NCI-H1105 (cell line): ENCODE measurements at places on chromosomes 3 and 15.

DNA sequence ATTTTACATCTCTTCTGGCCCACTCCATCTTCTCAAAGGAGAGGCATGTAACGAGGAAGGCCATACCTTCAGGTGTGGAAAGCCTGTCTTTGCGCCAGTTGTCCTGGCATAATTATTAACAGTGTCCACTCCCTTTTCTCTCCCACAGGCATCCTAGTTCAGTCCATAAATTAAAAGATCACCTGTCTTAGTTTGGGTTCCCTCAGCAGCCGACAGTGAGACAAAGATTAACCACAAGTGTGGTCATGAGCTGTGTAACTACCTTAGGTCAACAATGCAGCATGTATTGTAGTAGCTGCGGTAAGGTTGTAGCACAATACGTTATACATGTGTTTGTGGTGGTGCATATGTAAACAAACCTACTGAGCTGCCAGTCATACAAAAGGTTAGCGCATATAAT, 103.3 kb upstream of the GALNT15 start:
- DNase-seq, result no peak

DNA sequence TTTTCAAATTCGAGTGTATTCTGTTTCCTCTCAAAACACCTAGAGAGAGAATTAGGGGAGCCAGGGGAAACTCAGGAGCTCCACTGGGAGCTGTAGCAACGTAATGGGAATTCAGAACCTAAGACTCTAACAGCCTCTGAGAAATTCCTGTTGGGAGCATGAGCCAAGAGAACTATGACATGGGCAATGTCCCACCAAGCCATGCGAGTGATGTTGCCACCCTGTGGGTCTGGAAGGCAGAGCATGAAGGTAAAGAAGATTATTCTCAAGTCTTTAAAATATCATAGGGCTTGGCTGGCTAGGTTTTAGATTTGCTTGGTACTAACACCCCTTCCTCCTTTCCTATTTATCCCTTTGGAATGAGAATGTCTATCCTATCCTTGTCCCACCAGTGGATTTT, 392.6 kb upstream of the ADAMTS9 start:
- no peak for DNase-seq

DNA sequence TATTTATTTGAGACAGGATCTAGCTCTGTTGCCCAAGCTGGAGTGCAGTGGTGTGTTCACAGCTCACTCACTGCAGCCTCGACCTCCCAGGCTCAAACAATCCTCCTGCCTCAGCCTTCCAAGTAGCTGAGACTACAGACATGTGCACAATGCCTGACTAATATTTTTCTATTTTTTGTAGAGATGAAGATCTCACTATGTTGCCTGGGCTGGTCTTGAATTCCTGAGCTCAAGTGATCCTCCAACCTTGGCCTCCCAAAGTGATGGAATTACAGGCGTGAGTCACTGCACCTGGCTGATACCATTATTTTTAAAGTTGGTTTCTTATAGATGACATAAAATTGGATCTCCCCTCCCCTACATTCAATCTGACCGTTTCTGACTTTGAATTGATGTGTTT, 139.5 kb upstream of the RGMA start:
- DNase-seq, result no peak

- no peak for DNase-seq
These were observed 57.5 kb upstream of the EPHB1 start for GRCh38 chr3:134737516-134737915.

- no peak for DNase-seq
These were observed 128.2 kb upstream of the OSTN start for GRCh38 chr3:191070762-191071403.

- no peak for DNase-seq
These were observed 137.3 kb upstream of the UBE2E1 start for GRCh38 chr3:23668430-23668904.

- DNase-seq, result no peak
These were observed 31.5 kb downstream of the SPTSSB start for GRCh38 chr3:161339517-161340500.

DNA sequence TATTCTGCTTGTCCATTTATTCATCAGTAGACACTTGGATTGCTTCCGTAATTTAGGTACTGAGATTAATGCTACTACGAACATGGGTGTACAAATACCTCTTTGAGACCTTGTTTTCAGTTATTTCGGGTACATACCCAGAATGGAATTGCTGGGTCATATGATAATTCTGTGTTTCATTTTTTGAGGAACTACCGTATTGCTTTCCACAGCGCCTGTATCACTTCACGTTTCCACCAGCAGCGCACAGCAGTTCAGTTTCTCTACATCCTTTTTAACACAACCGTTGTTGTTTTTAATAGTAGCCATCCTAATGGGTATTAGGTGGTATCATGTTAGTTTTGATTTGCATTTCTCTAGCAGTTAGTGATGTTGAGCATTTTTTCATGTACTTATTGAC, 9.5 kb downstream of the PAK2 start:
- no peak for DNase-seq

- DNase-seq, result no peak
These were observed 46.0 kb downstream of the NSMCE3 start for GRCh38 chr15:29223640-29224039.

DNA sequence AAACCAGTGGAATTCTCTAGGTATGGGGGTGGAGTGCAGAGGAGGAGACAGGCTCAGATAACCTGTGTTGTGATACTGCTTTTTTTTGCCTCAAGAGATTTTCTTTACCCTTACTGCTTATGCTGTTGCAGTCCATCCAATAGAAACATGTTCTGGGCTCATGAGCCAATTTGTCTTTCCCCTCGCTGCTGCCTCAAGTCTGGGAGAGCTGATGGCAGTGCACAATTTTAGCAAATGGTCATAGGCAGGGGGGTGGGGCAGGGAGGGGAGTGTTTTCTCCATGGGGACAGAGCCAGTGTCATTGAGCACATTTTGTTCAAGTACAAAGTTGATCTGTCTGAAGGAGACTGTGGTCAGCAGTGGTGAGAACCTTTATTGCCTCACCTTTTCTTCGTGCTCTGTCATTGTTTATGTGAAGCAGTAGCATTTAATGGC, 134.9 kb downstream of the MBNL1 start:
- no peak for DNase-seq

DNA sequence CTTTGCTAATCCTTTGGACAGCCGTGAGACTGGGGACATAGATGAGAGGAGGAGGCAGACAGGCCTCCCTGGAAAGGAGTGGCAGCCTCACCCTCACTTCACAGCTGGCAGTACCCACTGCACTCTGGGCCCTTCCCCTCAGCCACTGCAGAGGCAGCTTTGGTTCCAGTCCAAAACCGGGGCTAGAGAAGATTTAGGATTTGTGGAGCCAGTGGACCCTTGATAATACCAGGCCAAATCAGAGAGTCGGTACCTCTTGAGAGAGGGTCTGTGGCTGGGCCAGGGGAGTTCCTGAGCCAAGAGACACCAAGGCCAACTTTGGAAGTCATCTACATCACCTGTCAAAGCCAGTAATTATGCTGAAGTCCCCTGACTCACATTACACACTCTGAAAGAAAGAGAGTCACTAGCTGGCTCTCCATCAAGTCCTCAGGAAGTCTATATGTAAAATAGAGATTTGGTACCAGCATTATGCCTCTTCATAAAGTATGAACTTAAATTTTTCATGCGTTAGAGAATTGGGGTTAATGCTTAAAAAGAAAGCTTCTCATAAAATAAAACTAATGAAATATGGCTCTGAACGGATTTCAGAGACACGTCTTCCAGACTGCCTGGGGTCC, 244.1 kb upstream of the SEMA6D start:
- no peak for DNase-seq

- peak; percentile 4 for DNase-seq
These were observed 58.7 kb upstream of the MEF2A start for GRCh38 chr15:99507016-99507503.

GRCh38 chr15:65027593-65027992, 1.8 kb downstream of the MTFMT start:
- no peak for DNase-seq

DNA sequence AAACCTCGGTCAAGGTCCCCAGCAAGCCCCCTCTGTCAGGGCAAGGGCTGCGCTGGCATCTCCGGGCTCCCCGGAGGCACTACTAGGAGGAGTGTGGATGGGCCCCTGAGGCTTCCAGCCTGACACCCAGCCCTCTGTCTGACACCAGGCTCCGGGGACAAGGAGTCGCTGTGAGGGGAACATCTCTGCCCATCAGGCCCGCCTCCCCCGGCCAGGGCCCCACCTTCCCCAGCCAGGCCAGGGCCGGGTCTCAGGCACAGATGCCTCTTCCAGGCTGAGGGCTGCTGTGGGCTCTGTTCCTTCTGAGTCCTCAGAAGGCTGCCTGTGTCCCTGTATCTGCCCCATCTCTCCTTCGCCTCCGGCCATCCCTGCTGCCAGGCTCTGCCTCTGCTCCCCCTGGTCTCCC, 15.8 kb downstream of the CSPG4 start:
- no peak for DNase-seq

GRCh38 chr15:34496207-34496995, 58.8 kb upstream of the GOLGA8A start:
- no peak for DNase-seq

GRCh38 chr3:124118397-124118796, 126.5 kb upstream of the ROPN1 start:
- DNase-seq, result no peak

DNA sequence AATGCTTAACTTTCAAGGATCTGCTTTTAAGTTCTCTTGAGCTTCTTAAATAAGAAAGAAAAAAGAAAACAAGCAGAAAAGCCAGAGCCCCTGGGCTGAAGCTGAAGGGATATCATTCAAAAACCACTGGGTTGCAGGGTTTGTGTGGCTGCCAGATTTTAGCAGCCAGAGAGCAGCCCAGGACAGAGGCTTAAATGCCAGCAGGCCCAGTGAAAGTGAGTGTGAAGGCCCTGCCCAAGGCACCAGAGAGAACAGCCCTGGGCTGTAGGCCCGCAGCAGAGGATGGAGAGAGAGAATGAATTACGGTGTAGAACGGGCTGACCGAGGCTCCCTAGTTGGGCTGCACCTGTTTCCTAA, 106.3 kb upstream of the BOC start:
- no peak for DNase-seq

DNA sequence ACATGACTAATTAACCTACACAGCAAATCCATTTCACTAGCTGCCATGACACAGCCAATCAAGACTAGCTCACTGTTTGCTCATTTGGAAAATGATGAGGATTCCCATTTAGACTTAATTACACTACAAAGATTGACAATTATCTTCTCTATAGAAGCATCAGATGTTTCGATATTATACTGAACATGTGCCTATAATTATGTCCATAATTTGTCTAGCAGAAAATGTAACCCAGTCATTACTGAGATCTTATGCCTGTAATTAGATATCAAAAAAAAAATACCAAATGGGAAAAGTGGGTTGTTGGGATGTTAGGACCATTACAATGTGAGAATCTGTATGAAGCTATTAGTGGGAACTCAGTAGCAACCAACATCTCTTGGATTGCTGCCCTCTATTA, 344.2 kb upstream of the MCTP2 start:
- DNase-seq, result peak; percentile 90

GRCh38 chr3:150036780-150037179, 66.1 kb upstream of the PFN2 start:
- no peak for DNase-seq

- no peak for DNase-seq
These were observed 9.3 kb downstream of the RFTN1 start for GRCh38 chr3:16504242-16504641.

DNA sequence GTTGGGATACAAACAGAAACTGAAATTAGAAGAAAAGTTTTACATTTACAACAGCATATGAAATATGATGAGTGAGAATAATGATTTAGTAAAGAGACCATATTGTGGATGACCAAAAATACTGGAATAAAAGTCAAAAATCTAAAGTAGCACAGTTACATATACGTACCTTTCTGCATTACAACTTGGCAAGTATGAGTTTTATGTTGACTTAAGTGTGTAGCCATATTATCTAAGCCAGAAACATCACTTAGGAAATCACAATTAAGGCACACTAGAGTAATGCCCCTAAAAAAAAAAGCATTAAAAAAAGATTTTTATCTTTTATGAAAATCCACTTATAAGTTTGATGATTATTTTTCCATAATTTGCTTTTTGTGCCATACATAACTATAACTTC, 79.1 kb downstream of the ZNF280D start:
- no peak for DNase-seq

- no peak for DNase-seq
These were observed 3.6 kb downstream of the OXSR1 start for GRCh38 chr3:38169027-38169317.

DNA sequence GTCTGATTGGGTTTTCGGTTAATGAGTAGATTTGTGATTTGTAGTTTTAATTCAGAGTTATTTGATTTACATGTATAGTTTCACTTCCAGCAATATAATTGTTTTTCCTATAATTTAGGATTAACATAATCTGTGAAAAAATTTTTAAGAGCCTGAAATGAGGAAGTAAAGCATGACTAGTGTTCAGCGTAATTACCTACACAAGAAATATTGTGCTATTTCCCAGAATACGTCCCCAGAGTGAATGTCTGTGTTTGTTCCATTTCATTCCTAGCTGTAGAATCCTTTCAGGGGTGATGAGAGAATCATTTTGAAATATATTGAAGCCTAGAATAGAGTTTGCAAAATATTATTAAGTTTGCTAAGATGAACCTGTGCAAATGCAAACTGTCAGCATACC, 247.1 kb downstream of the BBX start:
- no peak for DNase-seq

- no peak for DNase-seq
These were observed 20.6 kb upstream of the SMAD6 start for GRCh38 chr15:66681395-66681794.

DNA sequence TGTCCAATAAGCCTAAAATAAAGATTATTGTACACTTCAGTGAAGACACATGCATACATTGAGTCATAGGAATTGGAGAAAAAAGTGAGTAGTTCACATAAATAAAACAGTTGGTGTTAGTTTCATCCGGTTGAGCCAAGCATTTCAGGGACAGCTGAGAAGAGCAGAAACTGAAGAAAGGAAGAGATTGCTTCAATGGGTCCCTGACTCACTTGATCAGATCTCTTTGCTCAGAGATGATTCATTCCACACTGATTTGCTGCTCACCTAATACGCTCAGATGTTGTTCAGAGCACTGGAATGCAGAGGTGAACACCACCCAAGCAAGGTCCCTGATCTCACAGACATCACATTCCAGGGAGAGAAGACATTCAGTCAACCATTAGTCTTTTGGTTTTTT, 93.7 kb downstream of the RAD18 start:
- no peak for DNase-seq

DNA sequence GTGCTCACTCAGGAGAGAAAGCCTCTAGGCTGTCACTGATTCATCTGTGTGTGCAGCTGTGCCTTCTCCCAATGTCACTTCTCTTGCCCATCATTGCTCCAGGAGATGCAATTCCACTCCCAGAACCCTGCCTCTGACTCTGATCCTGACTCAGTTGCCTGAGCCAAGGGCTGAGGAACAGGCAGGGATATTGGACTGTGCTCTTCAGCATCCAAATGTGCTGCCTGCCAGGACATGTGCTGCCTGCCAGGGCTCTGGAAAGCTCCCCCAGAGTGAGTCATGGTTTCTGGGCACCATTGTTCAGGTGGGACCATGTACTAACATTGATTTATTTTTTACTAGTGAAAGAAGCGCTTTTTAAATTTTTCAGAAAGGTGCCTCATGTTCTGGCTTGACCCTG, 71.0 kb downstream of the TRIM42 start:
- DNase-seq, result no peak

- DNase-seq, result no peak
These were observed 5.1 kb downstream of the DPH6 start for GRCh38 chr15:35540885-35541284.

- no peak for DNase-seq
These were observed 357.5 kb downstream of the CHST2 start for GRCh38 chr3:143476965-143477640.

- no peak for DNase-seq
These were observed 14.9 kb downstream of the PSTPIP1 start for GRCh38 chr15:77009646-77010311.

GRCh38 chr3:49670940-49671290, 3.2 kb upstream of the APEH start:
- DNase-seq, result no peak
